CD4-positive, alpha-beta T cell treated with Interleukin-6 at 100 ng/mL for 8 hours (primary cell): ENCODE measurements at places on chromosomes 12 and 14.

GRCh38 chr12:116538076-116538591 is 21.0 kb upstream of the MAP1LC3B2 start:
- no peak for DNase-seq

- no peak for DNase-seq
Observed at GRCh38 chr14:100846309-100846859, 20.5 kb downstream of the MEG3 start.

DNA sequence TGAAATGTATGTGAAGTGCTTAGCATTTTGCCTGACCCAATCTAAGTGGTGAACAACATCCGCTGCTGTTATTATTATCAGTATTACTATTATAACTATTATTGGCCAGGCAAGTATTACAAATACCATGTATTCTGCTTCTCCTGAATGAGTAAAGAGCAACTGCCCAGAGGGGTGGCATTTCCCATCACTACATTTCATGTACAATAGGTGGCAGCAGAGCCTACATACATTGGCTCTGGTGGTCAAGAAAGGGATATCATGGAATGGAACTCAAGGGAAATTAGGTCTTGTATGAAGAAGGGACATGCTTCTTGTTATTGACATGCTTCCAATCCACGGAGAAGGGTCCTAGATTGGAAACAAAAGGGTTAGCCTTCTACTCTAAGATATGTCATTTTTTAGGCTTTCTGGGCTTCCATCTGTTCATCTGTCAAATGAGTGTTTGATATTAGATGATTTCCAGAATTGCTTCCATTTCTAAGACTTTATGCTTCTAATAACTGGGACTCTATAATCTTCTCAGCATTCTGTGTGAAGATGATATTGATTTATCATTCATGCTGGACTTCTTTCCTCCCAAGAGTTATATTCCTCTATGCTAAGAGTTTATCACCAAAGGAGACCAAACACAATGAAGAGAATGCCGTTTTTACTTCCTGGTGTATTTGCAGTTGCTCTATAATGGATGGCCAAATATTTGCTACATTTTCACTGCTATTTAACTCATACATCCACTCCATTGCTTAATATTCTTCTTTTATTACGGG is 239.1 kb downstream of the SSPN start:
- no peak for DNase-seq

DNA sequence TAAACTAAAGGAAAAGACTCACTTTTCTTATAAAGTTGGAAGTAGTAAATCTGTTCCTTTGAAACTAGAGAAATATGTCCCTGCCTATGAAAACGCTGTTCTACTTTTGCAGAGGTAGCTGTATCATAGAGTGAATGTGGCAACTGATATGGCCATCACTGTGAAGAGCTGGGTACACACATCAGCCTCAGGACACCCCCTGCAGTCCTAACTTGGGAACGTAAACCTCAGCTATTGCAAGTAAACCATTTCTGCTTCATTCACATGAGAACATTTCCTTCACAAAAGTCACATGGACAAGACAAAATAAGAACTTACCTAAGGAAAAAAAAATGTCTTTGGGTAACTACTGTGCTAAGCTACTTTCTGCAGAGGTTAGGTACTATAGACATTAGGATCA is 233.3 kb upstream of the PPFIA2 start:
- DNase-seq, result peak; percentile 30

DNA sequence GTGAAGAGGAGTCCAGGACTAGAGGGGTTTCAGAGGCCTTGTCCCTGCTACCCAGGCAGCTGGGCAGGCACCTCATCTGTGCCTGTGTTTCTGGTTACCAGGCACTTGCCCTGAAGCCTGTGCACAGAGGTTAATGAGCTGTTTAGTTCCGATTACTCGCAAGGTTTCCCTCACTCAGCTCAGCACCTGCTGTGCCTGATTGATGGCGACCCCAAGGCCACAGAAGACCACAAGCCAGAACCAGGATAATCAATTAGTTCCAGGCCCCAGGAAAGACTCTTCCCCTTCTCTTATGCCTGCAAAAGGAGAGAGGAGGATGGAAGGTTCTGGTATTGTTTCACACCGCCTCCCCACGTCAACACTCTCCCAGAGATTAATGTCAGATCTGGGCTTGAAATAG is 88.8 kb upstream of the NOS1 start:
- DNase-seq, result no peak

DNA sequence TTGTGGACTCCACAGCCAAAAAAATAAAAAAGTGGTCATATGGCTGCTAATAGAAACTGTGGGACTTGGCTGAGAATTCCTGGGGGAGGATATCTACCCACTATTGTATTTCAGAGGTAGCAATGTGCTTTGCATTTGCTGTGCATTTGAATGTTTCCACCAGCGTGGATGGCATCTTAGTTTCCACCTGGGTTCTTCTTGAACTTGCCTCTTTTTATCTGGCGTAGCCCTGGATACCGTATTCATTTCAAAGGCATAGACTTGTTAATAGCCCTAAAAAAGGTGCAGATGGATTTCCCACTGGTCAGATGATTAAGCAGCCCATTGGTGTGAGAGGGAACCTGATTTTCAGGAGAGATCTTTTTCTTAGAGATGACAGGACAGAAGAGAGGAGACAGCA is 1.9 kb upstream of the MYF5 start:
- DNase-seq, result no peak

DNA sequence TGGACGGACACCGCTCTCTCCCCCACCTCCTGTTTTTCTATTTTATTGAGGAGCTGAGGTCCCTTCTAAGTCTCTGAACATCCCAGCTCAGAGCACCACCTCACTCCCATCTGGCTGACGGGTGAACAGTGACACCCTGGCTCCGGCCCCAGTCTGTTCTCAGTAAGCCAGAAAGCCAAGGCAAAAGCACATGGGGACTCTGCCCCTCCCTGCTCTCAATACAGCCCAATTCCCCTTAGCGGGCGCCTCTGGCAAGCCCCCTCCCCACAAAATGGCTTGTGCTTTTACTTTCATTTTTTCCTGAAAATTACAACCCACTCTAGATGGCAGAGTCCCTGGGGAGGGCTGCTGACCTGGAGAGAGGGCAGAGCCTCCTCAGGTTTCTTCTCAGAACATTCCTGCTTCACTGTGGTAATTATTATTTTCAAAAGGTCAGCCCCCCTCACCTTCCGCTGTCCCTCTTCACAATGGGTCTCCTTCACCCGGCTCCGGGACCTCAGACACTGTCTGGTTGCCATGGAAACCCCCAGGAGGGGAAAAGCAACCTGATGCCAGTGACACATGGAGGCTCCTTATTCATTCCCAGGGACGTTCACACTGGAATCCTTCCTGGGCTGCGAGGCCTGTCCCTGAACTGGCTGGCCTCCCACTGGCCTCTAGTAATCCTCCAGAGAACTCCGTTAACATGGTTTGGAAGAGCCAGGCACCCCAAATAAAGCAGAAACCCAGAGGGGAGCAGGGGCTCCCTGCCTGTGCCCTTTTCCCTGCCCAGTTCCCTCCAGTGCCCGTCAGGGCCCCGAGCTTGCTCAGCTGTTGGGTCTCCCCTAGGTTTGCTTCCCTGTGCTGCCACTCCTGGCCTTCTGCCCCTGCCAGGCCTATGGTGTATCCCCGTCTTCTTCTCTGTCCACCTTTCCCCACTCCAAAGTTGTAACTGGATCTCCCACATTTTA is 15.9 kb downstream of the COL2A1 start:
- no peak for DNase-seq

GRCh38 chr14:68563251-68564131 is 229.4 kb downstream of the ZFP36L1 start:
- DNase-seq, result no peak

GRCh38 chr14:89524990-89525667 is 108.1 kb upstream of the FOXN3 start:
- no peak for DNase-seq

- no peak for DNase-seq
Observed at GRCh38 chr12:588024-588322, 75.3 kb downstream of the NINJ2 start.

DNA sequence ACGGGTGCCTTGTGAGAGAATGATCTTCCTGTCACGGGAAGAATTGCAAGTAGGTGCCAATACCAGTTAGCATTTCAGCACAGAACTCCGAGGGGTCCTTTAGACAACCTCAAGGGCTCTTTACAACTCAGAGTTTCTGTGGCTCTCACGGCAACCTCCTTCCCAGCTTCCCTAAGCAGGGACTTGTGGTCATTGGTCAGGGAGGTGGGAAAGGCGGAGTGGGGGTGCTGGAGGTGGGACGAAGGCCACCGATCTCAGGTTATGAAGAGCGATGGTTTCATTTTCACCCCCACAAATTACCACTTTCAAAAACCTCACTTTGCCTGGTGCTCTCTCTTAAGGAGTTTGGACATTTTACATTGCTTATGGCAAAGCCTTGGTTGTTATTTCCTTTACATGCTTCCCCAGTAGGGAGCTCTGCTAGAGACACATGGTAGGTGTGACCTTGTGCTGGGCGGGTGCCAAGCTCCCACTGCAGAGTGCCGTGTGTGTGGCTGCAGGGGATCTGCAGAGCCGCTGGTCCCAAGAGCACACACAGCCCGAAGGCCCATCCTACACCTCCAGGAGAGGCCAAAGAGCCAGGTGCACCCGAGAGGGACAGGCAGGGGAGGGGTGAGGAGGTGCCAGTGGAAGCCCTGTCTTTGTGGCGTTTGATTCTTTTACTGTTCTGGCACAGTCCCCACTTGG is 21.4 kb downstream of the BCL2L14 start:
- no peak for DNase-seq

GRCh38 chr14:78848234-78848820 is 678.2 kb downstream of the NRXN3 start:
- peak; percentile 5 for DNase-seq

DNA sequence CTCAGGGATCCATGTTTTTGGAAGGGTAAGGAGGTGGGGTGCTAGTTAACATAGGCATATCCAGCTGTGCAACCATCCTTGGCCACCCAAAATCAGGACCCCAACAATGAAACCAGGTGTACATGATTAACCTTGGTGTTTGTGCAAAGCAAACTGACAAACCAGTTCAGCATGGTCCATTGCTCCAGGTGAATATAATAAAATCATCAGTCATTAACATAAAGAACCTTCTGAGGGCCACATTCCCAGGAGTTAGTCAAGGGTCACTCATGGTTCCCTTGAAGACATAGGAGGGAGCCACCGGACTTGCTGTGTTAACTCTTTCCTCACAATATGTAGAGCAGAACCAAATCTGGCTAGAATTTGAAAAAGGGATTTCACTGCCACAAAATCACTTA is 17.8 kb downstream of the SLC38A2 start:
- DNase-seq, result no peak

DNA sequence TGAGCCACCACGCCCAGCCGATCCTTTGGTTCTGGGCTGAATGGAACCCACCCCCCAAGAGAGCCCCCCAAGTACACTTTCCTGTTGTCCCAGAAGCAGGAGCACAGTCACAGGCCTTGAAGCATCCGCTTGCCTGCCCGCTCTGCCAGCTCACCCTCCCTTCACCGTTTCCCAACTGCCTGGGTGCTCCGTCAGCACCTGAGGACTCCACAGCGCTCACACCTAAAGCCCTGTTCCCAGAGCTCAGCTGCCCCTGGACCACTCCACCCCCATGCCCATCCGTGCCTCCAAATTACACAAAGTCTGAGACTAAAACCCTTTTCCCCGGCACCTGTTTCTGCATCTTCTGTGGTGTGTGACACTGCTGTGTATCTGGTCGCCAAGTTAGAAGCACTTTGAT is 44.3 kb upstream of the TRAF3 start:
- no peak for DNase-seq

- DNase-seq, result no peak
Observed at GRCh38 chr12:30880813-30881212, 45.7 kb upstream of the TSPAN11 start.

DNA sequence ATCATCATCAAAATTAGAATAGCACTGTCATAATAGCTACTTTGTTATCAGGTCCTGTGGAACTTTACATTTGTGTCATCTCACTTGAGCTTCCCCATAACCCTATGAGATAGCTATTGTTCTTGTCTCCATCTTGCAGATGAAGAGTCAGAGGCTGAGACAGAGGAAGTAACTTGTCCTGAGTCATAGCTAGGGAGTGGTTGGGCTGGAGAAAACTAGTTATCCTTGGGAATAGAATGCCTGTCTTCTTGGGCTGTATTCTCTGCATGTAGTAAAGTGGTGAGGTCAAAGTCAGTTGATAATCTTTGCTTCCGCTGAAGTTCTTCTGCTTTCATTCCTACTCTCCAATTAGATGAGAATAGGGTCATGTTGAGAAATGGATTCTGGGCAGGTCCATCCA is 117.0 kb downstream of the SMOC1 start:
- DNase-seq, result no peak

- no peak for DNase-seq
Observed at GRCh38 chr12:30687265-30687986, 8.2 kb downstream of the IPO8 start.

DNA sequence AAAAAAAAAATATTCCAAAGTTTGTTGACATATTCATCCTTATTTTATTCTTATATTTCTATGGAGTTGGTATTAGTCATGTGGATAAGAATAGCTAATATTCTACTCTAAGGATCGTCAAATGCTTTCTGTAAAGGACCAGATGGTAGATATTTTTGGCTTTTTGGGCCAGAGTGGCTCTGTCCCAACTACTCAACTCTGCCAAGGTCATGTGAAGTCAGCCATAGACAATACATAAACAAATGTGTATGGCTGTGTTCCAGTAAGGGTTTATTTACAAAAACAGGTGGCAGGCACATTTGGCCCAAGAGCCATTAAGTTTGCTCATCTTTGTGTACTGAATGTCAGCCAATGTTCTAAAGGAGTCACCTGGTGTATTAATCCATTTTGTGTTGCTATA is 131.8 kb downstream of the TBX5 start:
- DNase-seq, result no peak

DNA sequence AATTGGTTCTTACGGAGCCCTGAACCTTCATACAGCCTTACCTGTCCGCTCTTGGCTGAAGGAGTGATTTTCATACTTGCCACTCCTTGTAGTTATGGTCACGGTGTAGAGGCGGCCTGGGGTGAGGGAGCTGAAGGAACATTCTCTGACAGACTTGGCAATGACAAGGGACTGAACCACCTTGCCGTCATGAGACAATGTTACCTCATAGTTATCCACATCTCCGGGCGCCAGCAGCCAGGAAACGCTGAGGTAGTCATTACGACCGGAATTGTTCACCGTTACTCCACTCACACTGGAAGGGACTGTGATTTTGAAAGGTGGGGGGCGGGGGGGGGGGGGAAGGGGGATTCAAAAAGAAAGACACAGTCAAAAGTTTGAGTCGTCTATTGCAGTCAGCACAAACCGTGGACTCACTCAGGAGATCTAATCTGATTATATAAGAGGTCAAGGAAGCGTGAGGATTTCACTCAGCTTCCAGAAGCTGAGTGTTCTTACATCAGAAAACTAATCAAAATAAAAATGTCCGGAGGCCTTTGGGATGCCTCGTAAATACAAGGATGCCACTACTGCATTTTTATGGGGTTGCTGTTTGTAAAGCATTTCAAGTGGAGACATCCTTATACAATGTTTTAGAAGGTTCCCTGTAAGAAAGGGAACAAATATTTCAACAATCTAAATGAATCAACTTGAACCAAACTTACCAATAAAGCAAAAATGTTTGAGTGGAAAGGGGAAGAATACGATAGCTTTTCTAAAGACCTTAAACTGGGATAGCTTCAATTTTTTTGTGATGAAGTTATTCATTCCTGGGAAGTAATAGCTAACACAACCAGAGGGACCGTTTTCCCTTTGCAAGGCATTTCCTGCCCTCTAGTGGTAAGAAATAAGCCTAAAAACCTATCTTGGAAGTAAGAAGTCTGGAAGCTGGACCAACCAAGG is 60.6 kb downstream of the PTPRB start:
- peak; percentile 39 for DNase-seq

GRCh38 chr14:68401855-68402254 is 391.0 kb downstream of the ZFP36L1 start:
- DNase-seq, result no peak
